ENCODE measurements at places on chromosomes 2 and 18.

- no peak for DNase-seq
Observed at GRCh38 chr2:20976527-20976926, 67.3 kb downstream of the APOB start.

GRCh38 chr2:145060876-145061275 lies 541.0 kb upstream of the ZEB2 start:
- DNase-seq = no peak

- DNase-seq = no peak
Observed at GRCh38 chr2:16096962-16097361, 156.6 kb downstream of the MYCN start.

DNA sequence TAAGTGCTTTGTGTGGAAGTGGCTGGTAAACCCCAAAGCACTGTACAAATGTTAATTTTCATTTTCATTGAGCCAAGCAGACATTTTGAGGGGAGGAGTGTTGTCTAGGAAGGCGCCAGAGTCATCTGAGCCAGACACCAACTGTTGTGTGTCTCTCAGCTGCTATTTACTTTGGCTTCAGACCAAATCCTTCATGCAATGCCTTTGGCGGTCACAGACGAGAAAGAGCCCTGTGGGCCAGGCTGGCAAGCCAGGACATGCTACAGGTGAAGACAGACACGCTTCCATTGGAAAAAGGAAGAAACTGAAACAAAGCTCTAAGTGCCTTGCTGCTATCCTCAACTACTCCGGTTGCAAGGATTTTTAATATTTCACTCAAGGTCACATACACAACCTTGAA lies 115.4 kb upstream of the CDC42EP3 start:
- no peak for DNase-seq

GRCh38 chr2:15142069-15142689 lies 419.0 kb downstream of the NBAS start:
- DNase-seq = no peak

GRCh38 chr18:25074925-25075324 lies 277.0 kb downstream of the ZNF521 start:
- no peak for DNase-seq

DNA sequence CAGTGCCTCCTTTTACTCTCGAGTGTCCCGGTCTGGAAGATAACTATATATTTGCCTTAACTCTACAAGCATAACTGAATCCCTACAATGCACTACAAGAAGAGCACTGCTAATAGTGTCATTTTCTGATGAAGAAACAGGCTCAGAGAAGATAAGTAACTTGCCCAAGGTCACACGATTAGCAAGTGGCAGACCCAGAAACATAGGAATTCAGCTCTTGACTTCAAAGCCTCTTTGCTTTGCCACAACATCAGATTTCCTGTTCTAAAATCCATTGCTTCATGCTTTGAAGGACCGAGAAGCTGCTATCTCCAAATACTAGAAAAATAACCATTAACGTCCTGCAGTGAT lies 65.6 kb downstream of the HS1BP3 start:
- no peak for DNase-seq

- DNase-seq = no peak
Observed at GRCh38 chr2:118720866-118721265, 126.6 kb downstream of the EN1 start.

DNA sequence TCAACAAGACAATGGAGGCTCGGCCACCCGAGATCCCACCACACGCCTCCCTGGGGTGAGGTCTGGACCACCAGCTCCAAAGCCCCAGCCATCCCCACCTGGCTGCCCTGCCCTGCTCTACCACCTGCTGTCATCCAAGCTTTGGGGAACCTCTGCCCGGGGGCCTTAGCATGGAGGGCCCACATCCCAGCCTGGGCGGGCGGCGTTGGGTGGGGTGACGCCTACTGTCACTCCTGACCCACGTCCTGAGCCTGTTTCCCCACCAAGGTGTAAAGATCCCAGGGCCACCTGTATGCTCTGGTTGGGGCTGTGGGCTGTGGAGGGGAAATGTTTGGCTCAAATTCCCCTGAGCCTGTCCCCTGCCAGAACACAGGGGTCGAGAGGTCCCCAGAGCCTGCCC lies 437.6 kb downstream of the EIPR1 start:
- DNase-seq = no peak

DNA sequence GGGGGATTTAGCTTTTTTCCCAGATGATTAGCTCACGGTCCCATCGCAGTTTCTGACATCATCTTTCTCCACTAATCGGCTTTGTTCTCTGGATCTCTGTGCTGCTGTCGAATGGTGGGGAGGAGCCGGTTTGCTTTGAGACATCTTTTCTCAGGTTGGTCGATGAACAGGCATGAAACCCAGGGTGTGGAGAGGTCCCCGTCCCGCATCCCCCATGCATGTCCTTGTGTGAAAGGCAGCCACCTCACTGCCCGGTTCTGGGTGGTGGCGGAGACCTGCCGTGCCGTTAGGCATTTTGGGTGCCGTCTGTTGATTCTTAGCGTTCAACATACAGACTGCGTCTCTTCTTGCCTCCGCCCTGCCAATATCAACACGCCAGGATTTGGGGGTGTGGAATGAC lies 57.8 kb downstream of the CTDP1 start:
- no peak for DNase-seq

- no peak for DNase-seq
Observed at GRCh38 chr2:195838002-195838401, 181.0 kb downstream of the SLC39A10 start.

DNA sequence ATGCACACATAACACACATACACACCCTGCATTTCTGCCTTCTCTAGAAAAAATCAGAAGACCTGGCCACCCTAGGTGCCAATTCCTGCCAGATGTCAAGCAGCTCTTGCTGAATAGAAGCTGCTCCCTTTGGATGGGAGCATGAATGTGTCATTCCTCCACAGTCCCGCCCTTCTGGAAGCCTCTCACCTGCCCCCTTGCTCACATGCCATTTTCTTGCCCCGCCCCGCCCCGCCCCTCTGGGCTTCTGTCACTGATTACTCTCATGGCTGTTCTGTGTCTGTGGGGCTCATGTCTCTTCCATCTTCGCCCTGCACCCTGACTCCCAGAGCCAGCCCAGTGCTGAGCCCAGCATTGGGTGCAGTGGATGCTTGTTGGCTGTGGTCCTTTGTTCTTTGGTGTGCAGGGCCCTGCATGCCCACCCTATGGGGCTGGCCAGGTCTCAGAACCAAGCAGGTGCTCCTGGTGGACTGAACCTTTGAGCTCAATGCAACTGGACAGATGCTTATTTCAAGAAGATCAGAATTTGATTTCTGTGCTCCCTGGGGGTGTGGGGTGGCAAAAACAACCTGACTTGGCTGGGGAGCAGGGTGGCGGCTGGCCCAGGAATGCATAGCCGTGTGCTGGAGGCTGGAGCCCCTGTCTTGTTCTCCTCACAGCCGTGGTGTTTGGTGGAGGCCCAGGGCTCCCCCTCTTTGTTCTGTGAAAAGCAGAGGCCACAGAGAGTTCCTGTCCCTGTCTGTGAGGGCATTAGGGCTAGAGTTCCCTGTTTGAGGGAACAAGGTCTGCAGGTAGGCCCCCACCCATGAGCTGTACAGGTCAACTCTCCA lies 140.6 kb upstream of the GLI2 start:
- no peak for DNase-seq

GRCh38 chr2:203360833-203361430 lies 32.7 kb downstream of the ABI2 start:
- no peak for DNase-seq

- no peak for DNase-seq
Observed at GRCh38 chr2:45583977-45584376, 27.1 kb downstream of the SRBD1 start.

- DNase-seq = no peak
Observed at GRCh38 chr2:169066897-169067296, 2.5 kb upstream of the DHRS9 start.

- DNase-seq = no peak
Observed at GRCh38 chr2:43758739-43759138, 15.1 kb upstream of the DYNC2LI1 start.

DNA sequence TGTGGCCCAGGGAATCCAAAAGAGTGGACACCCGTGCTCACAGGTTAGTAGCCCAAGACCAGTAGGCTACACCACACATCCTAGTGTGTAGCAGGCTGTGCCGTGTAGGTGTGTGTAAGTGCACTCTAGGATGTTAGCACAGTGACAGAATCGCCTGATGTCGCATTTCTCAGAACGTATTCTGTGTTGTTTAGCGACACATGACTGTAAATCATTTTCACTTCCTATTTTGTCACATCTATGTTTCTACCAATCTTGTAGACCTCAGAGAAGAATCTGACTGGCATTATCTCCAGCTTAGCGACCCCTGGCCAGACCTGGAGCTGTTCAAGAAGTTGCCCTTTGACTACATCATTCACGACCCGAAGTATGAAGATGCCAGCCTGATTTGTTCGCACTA lies 45.1 kb downstream of the NTSR2 start:
- DNase-seq = no peak

DNA sequence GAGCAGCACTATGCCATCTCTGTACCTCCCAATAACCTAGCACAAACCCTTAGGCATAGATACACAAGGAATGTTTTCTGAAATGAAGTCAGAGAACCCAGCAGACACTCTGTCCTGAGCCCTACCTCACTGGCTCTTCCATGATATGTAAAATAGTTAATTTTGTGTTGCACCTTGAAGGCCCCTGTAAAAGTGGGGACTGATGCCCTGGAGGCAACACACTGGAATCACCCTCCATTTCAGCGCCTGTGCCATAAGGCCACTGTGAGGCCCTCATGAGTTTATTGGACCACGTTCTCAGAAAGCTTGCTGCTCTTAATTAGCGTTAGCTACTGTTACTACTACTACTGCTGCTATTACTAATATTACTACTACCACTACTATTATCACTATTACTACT lies 670.1 kb upstream of the SOX11 start:
- no peak for DNase-seq
